ENCODE measurements at places on chromosomes 6 and 20.

- no peak for DNase-seq
Measured at GRCh38 chr20:22426772-22427171, 157.6 kb downstream of the FOXA2 start.

DNA sequence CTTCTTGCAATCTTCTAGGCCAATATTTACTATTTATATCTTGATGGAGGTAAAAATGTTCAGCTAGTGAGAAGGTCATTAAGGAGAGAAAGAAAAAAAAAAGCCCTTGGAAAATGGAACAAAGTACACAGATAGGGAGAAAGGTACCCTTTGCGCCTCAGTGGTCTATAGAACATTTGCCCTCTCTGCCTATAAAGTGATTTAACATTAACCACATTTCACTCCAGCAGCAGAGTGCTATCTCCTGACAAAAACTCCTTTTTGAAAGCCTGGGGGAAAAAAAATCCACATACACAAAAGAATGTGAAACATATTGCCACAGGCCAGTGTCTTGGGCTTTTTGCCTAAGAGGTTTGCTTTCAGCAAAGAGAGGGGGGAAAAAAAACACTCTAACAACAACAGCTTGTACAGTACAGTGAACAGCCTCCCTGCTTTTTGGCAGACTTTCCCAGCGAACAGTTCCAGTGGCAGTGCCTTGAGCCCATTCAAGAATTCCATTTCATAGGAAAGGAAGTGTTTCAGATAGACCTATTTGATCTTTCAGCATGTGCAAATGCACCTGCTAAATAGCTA lies 695 bp downstream of the ARHGAP18 start:
- DNase-seq: peak; percentile 38

- DNase-seq: peak; percentile 15
Measured at GRCh38 chr6:170080828-170081371, 210.0 kb downstream of the DLL1 start.

DNA sequence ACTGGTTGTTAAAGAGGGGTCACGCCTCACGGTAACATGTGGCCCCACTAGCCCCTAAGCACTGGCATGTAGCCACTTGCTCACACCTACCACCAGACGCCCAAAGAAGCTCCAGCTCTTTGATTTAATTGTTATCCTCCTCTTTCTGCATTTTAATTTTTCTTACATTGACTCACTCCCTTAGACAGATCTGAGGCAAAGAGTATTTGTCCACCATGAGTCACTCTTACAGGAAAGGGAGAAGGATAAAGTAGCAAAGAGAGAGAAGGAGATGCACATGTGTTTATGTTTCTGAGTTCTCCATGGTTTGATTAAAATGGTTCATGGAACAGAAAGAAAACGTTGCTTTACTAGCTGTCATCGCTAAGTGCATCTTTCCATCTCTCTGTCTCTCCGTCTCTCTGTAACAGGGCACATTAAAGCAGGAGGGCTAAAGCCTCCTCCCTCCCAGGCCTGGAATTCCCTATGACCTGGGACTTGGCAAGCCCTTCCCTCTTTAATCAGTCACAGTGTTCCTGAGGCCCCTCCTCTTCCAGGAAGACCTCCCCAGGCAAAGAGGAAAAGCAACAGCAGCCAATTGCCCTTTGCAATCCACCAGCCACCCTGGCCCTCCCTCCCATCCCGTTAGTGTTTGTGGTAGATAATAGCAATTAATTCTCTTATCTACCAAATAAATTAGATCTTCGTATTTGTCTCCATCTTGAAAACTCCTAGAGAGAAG lies 112.8 kb upstream of the TSHZ2 start:
- DNase-seq: no peak

GRCh38 chr6:168496997-168497331 lies 56.0 kb downstream of the SMOC2 start:
- peak; percentile 59 for DNase-seq

DNA sequence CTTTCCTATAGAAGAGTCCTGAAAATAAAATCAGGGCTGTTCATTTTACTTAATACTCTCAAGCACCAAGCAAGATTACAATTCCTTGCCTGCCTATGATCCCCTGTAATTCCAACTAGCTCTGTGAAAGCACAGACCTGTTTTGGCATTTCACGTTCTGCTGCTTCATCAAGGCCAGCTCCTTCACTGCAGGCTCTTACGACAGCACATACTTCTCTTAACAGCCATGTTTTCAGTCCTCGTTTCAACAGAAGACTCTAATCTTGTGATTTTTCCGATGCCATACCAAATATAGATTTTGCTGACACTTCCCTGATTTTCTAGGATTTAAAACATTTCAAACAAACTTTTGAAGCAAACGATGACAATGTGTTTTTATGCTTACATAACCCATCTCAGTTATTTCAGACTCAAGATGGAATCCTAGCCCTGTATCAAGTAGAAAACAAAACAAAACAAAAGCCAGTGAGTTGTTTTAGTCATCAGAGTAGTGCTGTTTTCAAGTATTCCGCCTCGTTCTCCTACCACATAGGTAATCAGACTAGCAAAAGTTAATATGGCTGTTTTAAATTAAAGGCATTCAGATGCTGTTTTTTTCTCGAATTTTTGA lies 616.5 kb upstream of the CITED2 start:
- no peak for DNase-seq

DNA sequence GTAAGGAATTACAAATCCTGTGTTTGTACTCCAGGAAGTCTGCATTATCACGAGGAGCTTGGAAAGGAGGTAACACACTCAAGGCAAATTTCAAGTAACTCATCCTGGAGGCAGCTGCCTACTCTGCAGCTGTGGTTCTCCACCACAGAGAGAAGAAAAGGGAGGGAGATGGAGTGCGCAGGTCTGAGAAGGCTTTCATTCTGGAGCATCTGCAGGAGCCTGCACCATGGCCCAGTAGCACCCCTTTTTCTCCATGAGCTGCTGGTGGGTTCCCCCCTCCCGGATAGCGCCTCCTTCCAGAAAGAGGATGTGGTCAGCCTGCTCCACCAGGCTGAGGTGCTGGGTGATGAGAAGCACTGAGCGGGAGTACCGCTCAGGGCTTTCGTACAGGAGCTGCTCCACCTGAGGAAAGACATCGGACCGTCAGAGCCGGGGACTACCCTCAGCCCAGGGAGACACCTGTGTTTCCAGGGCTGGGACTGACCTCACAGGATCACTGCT lies 1.6 kb upstream of the PSMB8 start:
- DNase-seq: no peak

GRCh38 chr6:41561931-41562911 lies 16.0 kb downstream of the FOXP4 start:
- DNase-seq: no peak

GRCh38 chr6:41160933-41161332 lies 2.0 kb downstream of the TREM2 start:
- DNase-seq: no peak

DNA sequence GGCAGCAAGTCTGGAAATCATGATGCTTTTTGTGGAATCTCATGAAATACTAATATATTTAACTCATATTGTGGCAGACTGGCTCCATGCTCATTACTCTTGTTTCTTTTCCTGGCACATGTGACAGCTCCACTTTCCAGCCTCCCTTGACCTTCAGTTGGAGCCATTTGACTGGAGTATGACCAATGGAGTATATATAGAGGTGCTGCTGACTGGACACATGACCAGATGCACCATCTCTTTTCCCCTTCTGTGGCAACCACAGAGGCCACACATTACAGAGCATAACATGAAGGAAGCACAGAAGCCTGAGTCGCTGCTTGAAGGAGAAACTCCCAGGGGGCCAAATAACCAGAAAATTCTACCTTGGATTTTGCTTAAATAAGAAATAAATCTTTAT lies 77.4 kb downstream of the MKKS start:
- DNase-seq: no peak

- DNase-seq: no peak
Measured at GRCh38 chr20:62507323-62507722, 31.5 kb upstream of the GATA5 start.

- no peak for DNase-seq
Measured at GRCh38 chr6:127262896-127263295, 3.8 kb upstream of the RNF146 start.

DNA sequence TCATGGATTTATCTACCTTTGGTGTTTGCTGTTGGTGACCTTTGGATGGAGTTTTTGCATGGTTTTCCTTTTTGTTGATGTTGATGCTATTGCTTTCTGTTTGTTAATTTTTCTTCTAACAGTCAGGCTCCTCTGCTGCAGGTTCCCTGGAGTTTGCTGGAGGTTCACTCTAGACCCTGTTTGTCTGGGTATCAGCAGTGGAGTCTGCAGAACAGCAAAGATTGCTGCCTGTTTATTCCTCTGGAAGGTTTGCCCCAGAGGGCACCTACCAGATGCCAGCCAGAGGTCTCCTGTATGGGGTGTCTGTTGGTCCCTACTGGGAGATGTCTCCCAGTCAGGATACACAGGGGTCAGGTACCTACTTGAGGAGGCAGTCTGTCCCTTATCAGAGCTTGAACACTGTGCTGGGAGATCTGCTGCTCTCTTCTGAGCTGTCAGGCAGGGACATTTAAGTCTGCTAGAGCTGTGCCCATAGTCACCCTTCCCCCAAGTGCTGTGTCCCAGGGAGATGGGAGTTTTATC lies 9.2 kb upstream of the ZNF337 start:
- no peak for DNase-seq

DNA sequence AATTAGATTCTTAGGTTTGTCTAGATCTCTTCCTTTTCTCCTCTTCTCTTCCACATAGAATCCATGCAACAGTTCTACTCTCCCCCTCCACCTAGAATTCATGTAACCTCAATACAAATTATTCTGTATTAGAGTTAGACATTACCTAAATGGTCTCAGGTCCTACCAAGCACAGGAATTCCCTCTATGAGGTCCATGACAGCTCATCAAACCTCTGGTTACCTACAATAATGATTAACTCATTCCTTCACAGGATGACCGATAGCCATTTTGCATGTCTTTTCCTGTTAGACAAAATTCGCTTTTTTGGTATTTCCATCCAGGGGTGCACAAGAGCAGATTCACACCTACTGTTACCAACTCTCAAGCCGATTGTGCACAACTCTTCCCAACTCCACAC lies 27.4 kb upstream of the BMP2 start:
- no peak for DNase-seq

DNA sequence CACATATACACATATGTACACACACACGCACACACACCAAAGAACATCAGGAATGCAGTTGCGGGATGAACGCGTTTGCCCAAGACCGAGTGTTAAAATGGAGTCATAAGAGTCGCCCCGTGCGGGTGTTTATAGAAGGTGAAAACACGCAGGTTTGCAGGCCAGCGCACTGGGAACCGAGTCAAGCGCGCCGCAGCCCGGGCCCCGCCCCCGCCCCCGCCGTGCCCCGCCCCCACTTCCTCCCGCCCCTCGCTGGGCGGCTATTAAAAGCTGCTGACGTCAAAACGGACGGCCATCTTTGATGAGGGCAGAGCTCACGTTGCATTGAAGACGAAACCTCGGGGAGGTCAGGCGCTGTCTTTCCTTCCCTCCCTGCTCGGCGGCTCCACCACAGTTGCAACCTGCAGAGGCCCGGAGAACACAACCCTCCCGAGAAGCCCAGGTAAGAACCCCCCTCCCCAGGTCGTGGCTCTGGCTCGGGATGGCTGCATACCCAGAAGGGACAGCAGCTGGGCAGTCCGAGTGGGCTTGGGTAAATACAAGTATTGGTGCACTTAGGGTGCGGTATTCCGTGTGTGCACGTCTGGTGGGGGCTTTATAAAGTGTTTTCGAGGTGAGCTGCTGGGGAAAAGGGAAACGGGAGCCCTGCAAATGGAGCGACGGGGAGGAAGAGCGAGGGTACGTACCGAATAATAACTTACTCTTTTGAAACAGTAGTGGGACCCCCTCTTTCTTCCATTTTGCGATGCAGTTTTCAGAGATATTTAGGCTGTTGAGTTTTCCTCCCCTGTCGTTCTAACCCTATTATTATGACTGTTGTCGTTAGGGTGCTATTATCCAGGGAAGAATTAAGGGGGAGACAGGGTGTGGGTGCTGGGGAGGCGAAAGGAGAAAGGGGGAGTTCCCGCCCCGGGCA lies at the start of gene SNAP25:
Gene SNAP25 (plus strand): TSS at position 295 of the 916 bp plus-strand sequence. CDS start 56,662 bp downstream, outside the sequence.
- peak; percentile 96 for DNase-seq

DNA sequence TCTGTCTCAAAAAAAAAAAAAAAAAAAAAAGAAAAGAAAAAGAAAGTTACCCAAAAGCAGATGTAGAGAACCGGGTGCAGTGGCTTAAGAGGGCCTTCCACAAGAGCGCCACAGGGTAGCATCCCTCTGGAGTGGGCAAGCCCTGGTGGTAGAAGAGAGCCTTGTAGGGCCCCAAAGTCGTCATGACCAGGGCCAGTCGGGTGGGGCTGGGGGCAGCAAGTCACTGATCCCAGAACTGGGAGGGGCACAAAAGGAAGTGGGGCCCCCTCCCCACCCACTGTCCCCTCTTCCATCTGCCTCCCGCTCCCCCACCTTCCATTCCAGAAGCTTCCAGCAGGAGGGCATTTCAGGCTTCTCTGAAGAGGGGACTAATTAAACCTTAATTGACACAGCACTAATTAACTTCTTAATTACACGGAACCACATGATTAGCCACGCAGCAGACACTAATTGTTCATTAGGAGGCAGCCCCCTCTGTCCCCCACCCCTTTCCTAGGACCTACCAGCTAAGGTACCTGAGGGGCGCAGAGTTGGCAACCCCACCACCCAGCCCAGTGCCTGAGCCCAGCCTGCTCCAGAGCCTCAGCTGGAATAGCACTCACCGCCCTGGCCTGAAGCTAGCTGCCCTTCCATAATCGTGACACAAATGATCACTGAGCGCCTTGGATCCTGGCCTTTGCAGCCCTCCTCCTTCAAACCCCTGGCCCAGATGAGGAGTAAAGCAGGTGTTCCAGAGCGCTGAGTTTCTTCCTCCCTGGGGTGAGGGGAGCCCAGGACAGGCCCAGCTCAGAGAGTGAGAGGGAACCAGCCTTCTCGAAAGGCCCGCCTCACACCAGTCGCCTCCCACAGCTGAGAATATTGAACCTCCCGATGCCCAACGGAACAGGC lies 34.8 kb downstream of the MDFI start:
- DNase-seq: no peak

- DNase-seq: no peak
Measured at GRCh38 chr20:39038495-39038894, 76.4 kb downstream of the DHX35 start.

DNA sequence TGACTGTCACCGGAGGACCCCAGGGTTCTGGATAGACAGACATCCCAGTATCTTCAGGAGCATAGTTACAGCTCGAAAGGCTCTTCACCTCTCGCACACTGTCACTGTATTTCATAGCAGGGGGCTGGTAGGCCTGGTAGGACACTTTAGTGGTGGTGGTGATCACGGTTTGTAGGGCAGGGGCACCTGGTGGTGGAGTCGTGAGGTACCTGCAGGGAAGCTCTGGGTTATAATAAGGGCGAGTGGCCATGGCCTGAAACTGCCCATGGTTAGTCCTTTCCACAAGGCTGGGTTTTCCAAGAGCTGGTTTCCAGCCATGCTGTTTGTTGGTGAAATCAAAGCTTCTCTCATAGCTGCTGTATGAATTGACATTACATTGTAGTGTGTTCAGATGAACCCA lies 7.6 kb downstream of the GCM2 start:
- DNase-seq: no peak

- no peak for DNase-seq
Measured at GRCh38 chr6:124368131-124368530, 564.5 kb downstream of the NKAIN2 start.

GRCh38 chr6:28978959-28979561 lies 26.1 kb downstream of the ZNF311 start:
- no peak for DNase-seq
